ENCODE measurements at places on chromosomes 3 and 15. TPM values are rescaled to one million over a fixed set of nuclear protein-coding genes. Genes with fewer than 3 reads are reported as not detected.

Gene NAALADL2
- 12.9 TPM for total RNA-seq

- no peak for DNase-seq
Observed at GRCh38 chr3:139524841-139525636, 14.5 kb downstream of the RBP1 start.

Gene CASR
- not detected for total RNA-seq

DNA sequence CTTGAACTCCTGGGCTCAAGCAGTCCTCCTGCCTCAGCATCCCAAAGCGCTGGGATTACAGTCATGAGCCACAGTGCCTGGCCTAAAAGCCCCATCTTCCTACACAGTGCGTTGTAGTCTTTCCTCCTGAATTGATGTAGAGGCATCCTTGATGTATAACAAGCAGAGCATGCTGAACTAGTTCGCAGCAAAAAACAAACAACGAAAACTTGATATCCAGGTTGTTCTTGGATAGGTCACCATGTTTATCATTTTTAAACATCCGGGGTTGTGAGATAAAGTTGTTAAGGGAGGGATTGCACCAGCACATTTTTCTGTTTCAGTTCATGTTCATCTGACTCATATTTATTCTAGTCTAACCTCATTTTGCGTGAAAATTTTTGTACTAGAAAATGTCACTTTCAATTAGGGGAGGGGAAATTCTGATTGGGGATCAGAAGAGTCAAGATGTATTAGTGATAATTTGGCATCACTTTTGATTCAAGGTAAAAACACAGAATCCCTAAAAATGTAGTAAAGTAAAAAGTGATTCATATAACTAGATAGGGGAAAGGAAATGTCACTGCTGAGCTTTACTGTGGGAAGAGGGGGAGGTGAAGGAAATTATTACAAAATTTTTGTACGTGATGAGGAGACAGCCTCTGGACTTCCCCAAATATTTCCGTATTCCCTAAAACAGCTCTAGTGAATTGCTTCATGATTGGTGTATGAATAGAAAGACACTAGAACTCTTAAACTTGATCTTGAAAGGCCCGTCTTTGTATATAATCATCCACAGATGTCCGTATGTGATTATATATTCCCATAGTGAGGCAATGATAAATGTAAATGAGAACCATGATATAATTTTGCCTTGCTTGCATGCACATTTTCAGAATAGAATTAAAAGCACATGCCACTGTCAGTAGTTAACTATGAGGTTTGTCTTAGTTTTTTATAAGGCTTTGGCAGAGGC lies 22.9 kb downstream of the RAB8B start:
- no peak for DNase-seq

GRCh38 chr3:186519021-186519658 lies 25.0 kb downstream of the CRYGS start:
- DNase-seq: no peak

- DNase-seq: no peak
Observed at GRCh38 chr3:29011966-29012365, 268.9 kb upstream of the RBMS3 start.

Gene NECTIN3
- total RNA-seq: 42.2 TPM

Gene MAP1A
- 29.8 TPM for total RNA-seq

GRCh38 chr3:105828703-105829102 lies 40.1 kb downstream of the CBLB start:
- DNase-seq: no peak

GRCh38 chr15:80606511-80607071 lies 88.5 kb upstream of the ABHD17C start:
- DNase-seq: no peak

DNA sequence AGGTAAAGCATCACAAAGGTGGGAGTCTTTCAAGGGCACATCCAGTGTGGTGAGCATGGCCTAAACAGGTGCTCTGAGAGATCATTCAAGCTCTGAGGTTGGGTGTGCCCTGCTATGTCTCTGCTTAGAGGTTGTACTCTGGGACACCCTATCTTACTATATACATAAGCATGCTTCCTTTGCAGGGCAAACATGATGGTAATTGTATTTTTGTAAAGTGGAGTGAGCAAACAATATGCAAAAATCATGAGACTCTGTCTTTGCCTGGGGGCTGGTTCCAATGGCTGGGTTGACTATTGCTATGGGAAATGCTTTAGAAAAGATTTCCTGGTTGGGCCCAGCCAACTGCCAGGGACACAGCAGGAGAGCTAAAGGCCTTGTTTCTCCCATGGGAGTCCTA lies 315.1 kb upstream of the TLE3 start:
- no peak for DNase-seq

Gene APEH
- 57.6 TPM for total RNA-seq

DNA sequence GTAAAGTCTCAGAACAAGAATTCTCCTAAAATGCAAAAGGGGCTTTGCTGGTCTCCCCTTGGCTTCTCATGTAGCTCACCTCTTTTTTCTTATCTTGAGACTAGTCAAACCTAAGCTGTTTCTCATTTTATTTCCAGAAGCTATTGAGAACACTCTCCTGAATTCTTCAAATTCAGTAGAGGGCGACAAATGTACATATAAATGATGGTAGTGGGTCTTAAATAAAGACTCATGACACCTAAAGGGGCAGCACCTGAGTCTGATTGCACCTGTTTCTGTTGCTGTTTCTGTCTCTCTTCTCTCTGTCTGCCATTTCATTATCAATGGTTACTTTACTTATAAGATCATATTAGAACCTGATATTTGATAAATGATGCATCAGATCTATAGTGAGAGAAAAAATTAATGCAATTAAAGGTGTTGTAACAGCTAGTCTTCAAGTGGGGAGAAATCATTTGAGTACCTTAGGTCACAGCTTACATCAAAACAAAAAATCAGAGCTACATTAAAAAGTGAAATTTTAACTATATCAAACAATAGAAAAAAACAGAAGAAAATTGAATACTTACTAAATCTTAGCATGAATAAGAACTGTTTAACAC lies 7.0 kb downstream of the ADIPOQ start:
- no peak for DNase-seq

- peak; percentile 42 for DNase-seq
Observed at GRCh38 chr15:78988361-78988911, 43.6 kb upstream of the CTSH start.

- no peak for DNase-seq
Observed at GRCh38 chr3:3851621-3852323, 52.5 kb downstream of the LRRN1 start.

- no peak for DNase-seq
Observed at GRCh38 chr3:53173107-53173506, 12.1 kb downstream of the PRKCD start.

DNA sequence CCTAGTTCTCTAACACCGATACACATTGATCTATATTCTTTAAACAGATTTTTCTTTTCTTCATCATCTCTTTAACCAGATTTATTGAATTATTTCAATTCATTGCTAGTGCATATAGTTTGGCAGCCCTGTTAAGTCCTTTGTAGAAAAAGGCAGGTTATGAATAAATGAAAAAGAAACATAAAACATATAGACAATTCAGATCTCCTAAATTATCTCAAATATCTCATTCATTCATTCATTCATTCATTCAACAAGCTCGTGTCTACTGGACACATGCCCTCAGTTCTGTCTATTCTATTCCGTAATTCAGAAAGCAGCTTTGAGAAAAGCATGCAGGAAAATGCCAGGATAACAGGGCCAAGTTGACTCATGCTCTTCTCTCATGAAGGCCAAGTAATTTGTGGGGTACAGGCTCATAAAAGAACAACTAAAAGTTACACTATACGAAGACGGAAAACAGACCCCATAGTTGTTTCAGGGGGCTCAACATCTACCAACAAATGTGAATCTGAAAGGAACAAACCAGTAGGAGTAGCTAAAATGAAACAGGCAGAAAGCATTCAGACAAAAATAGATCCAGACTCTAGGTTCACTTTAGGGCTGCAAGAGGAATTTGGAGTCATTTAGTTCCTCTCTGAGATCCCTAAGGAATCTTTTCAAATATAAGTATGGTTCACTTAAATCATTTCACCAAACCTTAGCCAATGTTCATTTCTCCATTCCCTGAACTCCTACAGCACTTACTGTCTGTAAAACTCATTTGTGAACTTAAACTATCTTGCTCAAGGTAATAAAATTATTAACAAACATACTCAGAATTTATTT lies 7.5 kb downstream of the ZNF148 start:
- DNase-seq: no peak

GRCh38 chr15:44698641-44699040 lies 12.5 kb downstream of the PATL2 start:
- no peak for DNase-seq

DNA sequence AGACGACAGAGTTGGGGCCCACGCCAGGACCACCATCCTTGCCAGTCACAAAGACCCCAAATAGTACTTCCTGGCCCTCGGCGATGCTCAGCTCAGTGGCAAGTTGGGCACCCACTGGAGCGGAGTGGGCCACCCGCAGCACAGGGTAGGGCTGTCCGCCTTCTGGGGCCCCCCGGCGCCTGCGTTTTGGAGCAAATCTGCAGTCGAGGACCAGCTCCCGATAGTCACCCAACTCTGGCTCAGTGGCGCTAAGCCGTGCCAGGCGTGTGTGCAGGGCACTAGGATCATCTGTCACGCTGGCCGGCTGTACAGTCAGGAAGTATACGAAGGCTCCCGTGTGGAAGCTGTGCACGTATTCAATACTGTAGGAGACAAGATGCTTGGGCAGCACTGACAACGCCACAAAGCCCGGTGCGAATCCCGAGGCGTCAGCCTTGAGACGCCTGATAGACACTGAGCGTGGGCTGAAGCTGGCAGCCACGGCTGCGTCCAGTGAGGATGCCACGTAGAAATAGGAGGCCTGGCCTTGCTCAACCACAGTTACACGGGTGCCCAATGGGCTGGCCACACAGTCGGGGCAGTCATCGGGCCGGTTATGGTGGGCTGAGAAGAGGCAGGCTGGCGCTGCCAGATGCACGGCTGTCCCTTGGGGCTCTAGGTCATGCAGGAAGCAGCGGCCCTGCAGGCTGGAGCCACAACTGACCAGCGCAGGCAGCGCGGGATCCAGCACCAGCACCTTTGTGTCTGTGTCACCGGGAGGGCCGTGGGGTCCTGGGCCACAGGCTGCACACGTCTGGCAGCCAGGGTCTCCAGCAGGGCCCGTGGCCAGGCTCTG lies 945 bp downstream of the MST1R start:
- DNase-seq: no peak

DNA sequence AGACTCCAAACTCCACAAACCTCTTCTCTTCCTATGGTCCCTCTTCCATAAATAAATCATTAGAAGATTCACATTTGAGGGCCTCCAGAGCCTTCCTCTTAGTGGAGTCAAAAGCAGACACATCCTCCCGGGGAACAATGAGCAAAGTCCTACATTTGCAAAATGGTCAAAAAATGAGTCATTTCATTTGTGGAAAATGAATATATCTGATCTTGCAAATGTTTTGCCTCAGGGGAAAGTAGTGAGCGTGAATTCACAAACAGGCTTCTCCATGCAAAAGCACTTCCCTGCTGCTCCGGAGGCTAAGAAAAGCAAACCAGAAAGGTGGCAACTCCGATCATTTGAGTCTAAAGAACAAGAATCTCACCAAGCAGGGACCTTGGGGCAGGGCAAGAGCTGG lies 86.7 kb upstream of the IQSEC1 start:
- DNase-seq: no peak

GRCh38 chr3:102174312-102174712 lies 260.5 kb upstream of the ZPLD1 start:
- no peak for DNase-seq

DNA sequence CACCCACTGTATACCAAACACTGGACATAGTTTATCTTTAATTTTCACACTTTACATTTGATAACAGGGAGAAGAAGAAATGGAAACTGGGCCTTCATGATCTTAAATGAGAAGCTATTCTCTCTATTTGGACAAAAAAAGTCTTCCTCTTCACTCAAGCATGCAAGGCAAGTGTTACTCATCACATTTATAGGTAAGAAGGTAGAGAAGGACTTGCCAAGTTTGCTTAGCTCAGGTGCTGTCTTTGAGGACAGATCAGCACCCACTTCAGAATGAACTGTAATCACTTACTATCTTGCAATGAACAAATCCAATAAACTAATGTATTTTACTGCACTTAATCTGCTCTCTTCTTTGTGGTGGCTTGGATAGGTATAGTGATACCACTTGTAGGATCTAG lies 1.1 kb upstream of the MYH15 start:
- DNase-seq: no peak

DNA sequence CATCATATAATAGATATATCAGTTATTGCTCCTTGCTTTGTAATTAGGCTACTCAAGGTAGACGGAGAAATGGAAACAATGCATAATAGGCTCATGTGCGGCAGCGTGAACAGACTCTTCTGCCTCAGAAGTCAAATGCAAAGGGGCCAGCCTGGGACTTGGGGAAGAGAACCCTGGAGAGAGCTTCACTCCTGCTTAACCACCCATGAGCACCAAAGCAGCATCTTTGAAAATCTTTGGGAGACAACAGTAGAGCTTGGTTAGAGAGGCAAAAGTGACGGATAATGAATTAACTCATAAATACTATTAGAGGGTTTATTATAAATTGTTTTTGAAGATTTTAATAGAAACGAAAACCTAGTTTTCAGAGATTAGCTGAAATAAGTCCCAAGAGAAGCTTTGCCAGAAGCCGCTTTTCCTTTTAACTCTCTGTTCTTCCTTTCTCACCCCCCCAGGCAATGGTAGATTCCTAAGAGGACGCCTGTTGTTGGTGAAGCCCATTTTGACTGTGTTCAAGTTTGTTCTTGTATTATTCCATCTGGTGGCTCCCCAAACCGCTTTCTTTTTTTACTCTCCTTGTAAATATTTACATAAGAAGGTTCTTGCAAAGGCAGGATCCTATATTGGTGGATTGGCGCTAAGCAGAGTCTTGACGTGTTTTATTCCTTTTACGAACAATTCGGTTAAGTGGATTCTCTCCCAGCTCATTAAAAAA lies 196.0 kb upstream of the TPRG1 start:
- no peak for DNase-seq

GRCh38 chr3:122443090-122443489 lies 27.2 kb upstream of the WDR5B start:
- DNase-seq: no peak

Gene CPNE9
- not detected for total RNA-seq

DNA sequence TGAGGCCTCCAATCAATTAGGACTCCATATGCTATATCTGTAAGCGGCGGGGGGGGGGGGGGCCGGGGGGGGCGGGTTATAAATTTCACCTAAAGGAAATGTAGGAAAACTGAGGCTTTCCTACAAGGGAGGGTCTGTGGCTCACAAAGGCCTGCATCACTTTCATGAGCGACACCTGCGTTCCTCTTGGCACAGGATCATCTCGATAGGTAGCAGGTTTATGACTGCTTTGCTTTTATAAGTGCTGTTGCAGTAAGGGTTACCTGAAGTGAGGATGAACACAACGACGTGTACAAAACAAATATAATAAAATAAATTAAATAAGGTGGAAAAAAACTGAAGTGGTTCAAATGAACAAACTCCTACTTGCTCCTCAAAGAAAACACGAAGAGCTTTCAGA lies 194.3 kb downstream of the FOXP1 start:
- no peak for DNase-seq

GRCh38 chr15:91268510-91268909 lies 168.5 kb downstream of the SV2B start:
- no peak for DNase-seq

GRCh38 chr3:165669504-165669903 lies 167.7 kb downstream of the BCHE start:
- no peak for DNase-seq

- DNase-seq: no peak
Observed at GRCh38 chr3:115547207-115547606, 76.1 kb upstream of the GAP43 start.

GRCh38 chr3:127018306-127018828 lies 35.5 kb downstream of the PLXNA1 start:
- no peak for DNase-seq

All from thoracic aorta (tissue), 2 donors.